Caco-2 (cell line): ENCODE measurements at places on chromosomes 3 and 15. TPM values are rescaled to one million over a fixed set of nuclear protein-coding genes. Genes with fewer than 3 reads are reported as not detected.
A peak's percentile ranks its signal among the peaks of the same experiment; 100 is the strongest.

- no peak for DNase-seq
Observed at GRCh38 chr3:37904601-37905000, 42.9 kb downstream of the CTDSPL start.

- no peak for DNase-seq
Observed at GRCh38 chr3:39140341-39140971, 12.9 kb downstream of the CSRNP1 start.

DNA sequence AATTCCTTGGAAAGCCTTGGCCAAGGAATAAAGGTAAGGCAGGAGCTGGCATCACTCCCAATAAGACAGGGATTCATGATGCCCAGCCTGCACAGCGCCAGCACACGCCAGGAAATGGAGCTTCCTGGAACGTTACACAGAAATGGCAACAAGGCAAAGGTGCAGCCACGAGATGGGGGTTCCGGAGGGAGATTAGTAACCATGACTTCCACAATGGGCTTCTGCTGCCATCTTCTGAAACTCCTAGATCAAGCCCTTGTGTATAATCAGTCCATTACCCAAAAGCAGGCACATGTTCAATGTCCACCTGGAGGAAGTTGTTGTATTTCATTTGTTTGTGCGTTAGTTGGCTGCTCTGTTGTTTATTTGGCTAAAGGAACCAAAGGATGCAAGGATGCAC lies 131.2 kb upstream of the TRIM42 start:
- no peak for DNase-seq

DNA sequence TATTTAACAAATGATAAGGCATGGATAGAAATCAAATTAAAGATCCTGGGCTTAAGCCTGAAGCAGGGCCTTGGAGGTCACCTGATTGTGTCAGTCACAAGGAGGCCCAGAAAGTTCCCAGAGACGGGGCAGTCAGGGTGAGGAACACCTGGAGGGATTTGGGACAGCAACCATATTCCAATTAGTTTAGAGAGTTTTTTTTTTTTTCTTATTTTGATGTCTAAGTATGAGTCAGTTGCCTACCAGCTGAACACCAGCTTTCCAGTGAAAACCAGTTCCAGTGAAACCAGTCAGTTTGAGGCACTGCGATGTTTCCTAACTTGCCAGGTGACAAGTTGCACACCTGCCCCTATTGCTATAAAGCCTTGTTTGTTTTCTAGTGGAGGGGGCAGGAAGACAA lies 350.7 kb upstream of the AZI2 start:
- DNase-seq, result no peak

GRCh38 chr15:64766058-64766457 lies 9.3 kb downstream of the RBPMS2 start:
- DNase-seq, result no peak

Gene PATL2
- total RNA-seq, result 0.32 TPM in 1 of 2 replicates, not detected in the other

Gene GP5
- 0.12 and 0.25 TPM in 2 replicates for total RNA-seq

Gene PRICKLE2
- total RNA-seq, result 4.2 and 6.0 TPM in 2 replicates

- DNase-seq, result no peak
Observed at GRCh38 chr3:70531063-70531657, 218.7 kb upstream of the MDFIC2 start.

Gene GP9
- total RNA-seq, result not detected in 2 replicates

GRCh38 chr3:72081471-72082185 lies 296.7 kb upstream of the PROK2 start:
- DNase-seq, result no peak

DNA sequence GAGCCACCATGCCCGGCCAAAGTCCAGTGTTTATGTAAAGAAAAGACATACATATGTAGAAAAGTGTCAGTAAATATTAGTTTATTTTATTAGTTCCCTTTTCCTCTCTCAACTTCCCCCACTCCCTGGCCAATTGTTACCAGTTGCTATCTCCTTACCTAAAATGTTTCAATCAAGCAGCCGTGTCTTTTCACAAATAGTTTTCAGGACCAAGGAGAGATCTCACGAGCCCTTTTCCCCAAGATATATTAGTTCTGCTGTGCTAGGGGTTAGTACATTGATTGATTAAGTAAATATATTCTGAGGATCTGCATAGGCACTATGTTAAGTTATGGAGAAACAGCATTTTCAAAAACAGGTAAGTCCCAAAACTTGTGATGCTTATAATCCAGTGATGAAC lies 87.4 kb downstream of the ZIC4 start:
- no peak for DNase-seq

DNA sequence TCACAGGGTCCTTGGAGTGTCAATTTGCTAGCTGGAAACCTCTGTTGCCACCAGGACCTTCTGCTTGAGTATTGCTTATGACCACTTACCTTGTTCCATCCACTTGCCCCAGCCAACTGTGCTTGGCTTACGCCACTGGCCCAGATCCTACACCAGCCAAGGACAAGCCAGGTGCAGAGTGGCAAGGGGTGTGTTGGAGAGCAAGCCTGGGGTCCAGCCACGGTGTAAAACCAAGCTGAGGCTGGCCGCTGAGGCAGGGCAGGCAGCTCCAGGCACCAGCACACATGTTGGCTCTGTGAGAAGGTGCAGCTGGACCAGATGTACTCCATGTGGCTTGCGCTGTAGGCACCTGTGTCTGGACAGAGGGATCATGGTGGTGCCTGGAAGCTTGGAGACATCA lies 248.2 kb downstream of the UNC13C start:
- DNase-seq, result no peak

- DNase-seq, result no peak
Observed at GRCh38 chr15:93146601-93147000, 57.6 kb upstream of the RGMA start.

Gene TMC3
- total RNA-seq, result not detected in 2 replicates

DNA sequence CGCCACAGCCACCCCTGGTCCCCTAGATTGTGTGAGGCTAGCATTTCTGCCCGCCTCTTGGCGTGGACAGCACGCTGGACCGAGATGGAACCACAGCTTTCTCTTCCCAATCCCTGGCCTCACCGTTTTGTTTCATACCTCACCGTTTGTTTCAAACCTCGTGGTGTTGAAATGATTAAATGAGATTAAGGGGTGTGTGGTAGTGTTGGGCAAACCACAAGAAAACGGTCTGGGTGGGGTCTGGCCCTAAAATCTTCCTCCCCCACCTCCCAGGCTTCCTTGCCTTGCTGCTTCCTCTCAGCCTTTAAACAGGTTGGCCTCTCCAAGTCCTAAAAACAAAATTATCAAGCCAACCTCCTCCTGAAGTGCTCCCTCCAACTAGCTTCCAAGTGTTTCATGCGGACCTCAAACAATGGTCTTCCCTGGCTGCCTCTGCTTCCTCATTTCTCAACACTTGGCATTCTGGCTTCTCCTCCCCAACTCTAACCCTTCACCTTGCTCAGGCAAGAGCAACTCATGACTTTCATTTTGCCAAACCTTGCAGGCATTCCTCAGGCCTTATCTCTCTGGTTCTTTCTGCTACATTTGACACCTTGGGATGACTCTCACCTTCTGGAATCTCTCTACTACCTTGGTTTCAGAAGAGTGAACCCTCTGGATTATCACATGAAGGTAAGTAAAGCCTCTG lies 1.4 kb upstream of the ATP13A3 start:
- DNase-seq, result peak; percentile 60
